Activated CD8-positive, alpha-beta T cell treated with anti-CD3 and anti-CD28 coated beads for 36 hours (primary cell): ENCODE measurements at places on chromosomes 6 and 20. TPM values are rescaled to one million over a fixed set of nuclear protein-coding genes. Genes with fewer than 3 reads are reported as not detected.
A peak's percentile ranks its signal among the peaks of the same experiment; 100 is the strongest.

DNA sequence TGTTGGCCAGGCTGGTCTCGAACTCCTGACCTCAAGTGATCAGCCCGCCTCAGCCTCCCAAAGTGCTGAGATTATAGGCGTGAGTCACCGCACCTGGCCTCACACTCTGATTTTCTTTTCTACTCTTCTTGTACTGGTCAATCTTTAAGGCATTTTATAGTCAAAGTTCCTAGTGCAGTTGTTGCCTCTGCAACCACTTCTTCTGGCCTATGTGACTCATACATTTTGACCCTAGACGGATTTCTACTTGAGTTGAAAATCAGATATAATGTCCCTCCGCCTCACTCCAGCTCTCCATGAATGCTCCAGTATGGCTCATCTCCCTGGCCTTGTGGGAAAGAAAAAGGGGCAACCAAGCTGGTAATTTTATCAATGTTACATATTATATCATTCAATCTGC lies 42.4 kb downstream of the TNFRSF21 start:
- no peak for DNase-seq

DNA sequence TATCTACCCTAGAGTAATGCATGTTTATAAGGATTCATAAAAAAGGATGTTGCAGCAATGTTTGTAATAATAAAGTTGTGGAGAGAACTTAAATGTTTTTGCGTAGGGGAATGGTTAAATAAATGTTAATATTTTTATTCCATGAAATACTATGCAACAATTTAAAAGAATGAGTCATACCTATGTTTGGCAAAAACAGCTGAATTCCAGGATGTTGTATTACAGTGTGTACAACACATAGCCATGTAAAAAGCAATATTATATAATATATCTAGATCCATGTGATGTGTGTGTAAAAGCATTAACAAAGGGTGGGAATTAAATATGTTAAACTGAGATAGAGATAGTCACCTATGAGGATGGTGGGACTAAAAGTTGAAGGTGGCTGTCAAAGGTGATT lies 21.1 kb upstream of the PKIB start:
- no peak for DNase-seq

DNA sequence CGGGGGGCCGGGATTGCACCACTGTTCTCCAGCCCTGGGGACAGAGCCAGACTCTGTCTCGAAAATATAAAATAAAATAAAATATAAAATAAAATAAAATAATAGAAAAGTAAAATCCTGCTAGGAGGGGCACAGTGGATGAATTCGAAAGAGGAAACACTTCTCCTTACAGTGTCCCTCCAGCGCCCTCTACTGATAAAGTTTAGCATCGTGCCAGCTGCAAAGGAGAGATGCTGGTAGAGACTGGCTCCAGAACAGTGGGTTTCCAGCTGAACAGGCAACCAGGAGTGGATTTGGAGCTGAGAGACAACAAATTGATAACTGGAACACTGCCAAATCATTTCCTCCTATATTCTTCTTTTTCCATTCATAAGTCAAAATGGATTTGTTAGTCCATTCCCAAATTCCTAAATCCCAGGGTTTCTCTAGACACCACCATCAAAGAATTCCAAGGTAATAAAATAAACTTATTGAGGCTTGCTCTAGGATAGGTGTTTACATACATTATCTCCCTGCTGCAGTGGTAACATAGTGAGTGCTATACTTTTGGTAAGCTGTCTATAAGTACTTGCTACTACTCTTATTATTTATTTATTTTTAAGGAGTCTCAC lies 31.7 kb upstream of the TBPL1 start:
- peak; percentile 89 for DNase-seq

DNA sequence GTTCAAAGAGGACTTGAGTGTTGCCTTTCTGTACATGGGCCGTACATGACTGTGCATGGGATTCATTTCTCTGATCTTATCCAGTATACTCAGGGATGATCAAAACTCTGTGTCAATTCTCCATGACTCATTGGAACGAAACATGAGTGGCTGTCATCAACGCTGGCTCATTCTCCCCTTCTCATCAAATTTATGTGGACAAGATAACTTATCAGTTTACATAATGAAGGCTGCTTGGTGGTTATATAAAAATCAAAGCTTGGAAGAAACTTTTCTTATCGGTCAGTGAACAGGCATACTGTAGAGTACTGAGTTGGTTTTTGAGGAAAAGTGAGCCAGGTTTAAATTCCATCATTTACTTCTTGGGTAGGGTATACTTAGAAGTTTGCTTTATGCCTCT lies 24.9 kb downstream of the CRISP1 start:
- DNase-seq, result no peak

DNA sequence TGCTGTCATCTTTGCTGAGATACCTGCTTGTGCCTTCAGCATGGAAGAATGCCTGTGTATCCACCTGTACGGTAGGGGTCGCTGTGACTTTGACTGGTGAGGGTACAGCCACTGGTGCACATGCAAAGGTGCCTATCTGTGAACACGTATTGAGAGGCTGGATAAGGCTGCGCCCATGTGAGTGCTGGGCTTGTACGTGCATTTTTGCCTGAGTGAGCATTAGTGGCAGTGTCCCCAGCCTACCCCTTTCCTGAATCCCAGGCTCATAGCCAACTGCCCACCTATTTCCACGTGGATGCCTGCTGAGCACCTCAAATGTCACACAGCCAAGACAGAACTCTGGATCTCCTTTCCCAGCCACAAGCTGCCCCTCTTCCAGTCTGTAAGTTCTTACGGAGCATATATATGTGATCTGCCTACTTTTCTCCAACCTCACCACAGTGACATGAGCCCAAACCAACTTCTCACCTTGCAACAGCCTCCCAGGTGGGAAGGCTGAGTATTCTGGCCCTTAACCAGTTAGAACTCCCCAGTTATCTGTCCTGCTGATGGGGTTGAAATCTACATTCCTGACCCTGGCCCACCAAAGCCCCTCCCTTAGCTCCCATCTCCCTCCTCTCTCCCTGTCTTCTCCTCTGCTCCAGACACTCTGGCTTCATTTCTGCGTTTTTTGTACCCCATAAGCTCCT lies 1.1 kb upstream of the SLC2A10 start:
- DNase-seq, result peak; percentile 28

The SLC17A9 gene
- 78.7 TPM for total RNA-seq

DNA sequence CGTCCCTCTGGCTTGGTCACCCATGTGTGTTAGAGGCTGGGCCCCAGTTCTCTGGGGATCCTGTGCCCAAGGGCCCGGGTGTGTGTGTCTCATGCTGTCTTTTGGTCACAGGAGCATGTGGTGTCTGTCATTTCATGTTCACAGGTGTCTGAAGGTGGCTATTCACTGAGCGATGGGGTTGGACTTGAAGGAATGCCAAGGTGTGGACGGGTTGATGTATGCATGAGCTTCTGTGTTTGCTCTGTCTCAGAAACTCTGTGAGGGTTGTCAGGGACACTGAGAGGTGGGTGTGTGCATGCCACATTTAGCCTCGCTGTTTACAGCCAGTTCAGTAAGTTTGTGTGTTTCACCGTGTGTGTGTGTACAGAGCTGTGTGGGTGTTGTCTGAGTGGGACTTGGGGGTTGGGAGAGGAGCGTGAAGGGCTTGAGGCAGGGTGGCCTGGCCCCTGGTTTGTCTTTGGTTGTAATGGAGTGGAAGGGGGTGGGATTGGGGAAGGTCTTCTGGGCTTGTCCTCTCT lies 1.2 kb downstream of the DDR1 start:
- no peak for DNase-seq

The UBE2C gene
- total RNA-seq, result 149 TPM

The NNAT gene
- not detected for total RNA-seq
